Transverse colon (tissue), 4 donors: ENCODE measurements at places on chromosomes 13 and 19. TPM values are rescaled to one million over a fixed set of nuclear protein-coding genes. Genes with fewer than 3 reads are reported as not detected.

The RFPL4A gene
- total RNA-seq, result not detected

The TMIGD2 gene
- not detected for total RNA-seq

- no peak for DNase-seq
Observed at GRCh38 chr19:29992233-29992867, 50.3 kb downstream of the URI1 start.

GRCh38 chr19:54517483-54517882 is 14.9 kb downstream of the LAIR2 start:
- DNase-seq, result peak; percentile 37

The SIRT6 gene
- total RNA-seq, result 182 TPM

- peak; percentile 37 for DNase-seq
Observed at GRCh38 chr19:4977299-4978174, 8.6 kb downstream of the KDM4B start.

- DNase-seq, result no peak
Observed at GRCh38 chr13:50794226-50794625, 49.3 kb downstream of the DLEU7 start.

The ZNF253 gene
- 14.9 TPM for total RNA-seq

DNA sequence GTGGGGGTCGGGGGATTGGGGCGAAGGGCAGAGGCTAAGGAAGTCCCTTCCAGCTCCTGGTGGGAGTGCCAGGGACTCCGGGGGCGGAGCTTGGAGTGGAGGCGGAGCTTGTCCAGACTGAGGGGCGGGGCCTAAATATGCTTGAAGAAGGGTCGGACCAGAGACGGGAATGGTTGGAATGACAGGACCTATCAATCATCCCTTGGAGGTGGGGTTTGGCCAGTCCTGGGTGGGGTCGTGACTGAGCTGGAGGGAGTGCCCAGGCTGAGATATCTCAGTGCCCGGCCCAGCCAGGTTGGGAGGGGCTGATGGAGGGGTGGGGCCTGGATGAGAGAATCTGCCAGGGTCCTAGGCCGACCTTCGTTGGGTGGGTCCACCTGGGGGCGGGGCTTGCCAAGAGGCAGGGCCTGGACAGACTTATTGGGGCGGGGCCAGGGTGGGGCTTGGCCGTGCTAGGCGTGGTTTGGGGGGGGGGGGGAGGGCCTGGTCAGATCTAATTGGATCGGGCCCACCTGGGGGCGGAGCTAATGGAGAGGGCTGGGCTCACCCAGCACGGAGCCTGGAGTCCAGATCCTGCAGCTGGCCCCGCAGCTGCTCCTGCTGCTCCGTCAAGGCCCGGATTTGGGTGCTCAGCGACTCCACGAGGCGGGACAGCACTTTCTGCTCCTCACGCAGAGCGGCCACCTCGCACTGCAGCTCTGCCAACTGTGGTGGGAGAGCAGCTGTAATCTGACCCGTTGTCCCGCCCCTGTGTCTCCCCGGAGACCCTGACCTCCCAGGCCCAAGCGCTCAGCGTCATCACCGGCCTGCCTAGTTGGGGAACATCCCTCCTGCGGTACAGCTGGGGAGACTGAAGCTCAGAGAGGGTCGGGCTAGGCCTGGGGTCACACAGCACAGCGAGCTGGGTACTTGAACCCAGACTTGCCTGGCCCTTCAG is 2.6 kb upstream of the WIZ start:
- DNase-seq, result peak; percentile 89
